Stimulated activated CD4-positive, alpha-beta T cell treated with anti-CD3 and anti-CD28 coated beads, TNF-alpha, amount 100 ng/mL, for 24 hours (primary cell): ENCODE measurements at places on chromosomes 2 and 18.

- no peak for DNase-seq
These were observed 184.6 kb downstream of the ETAA1 start for GRCh38 chr2:67581751-67582150.

DNA sequence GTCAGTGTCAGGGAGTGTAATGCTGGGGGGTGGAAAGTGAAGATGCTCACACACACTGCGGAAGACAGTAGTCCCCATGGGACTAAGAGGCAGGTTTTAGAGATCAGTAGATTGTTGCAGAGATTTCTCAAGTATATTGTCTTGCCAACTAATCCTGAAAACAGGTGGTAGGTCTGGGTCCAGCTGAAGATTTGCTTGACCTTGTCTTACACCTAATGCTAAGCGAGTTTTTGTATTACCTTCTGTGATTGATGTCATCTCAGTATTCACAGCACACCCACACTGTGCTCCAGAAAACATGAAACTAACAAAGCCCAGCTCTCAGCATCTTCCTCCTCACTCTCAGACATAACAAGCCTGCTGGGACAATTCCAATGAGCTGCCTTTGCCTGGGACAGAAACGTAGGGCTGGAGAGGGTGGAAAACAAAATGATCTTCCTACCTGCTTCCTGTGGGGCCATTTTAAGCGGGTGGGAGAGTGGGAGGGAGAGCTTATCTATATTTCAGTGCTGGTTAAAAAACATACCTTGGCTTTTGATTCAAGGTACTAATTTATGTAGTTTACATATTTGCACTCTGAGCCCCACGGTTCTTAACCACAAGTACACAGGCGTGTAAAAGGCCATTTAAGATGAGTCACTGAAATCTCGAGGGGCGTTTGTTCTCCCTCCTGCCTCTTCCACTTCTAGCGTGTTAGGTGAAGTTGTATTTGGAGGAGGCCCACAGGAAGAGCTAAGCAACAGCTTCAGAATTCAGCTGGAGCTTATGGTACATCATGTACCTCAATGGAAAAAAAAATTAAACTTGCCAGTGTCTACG, 23.1 kb upstream of the RBMS1 start:
- no peak for DNase-seq

DNA sequence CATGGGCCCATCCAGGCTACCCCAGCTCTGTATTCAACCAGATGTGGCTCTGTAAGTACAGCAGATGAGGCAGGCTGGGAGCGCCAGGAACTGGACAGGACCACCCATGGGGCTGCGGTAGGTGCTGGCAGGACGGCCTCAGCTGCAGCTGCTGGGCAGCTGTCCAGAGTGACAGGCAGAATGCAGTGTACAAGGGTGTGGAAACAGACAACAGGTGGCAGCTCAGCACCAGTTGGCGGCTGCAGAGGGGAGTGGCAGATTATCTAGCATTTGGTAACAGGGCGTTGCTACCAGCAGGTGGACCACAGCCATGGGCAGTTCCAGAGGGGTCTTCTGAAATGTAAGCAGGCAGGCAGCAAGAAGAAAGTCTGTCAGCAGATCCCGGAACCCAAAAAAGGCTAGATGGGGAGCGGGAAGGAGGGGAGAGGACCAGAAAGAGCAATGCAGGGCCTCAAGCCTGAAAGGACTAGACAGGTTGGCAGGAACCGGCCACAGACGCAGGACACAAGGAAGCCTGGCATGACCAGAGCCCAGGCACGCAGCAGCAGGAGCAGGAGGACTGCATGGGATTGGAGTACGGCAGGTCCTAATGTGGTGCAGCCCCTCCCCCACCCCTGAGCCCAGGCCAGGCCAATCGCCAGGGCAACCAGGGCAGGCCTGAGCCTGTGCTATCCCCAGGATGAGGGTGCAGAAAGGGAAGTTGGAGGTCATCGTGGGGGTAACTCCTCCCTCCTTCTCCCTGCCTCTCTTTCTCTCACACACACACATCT, 24.7 kb downstream of the PKDCC start:
- no peak for DNase-seq

- no peak for DNase-seq
These were observed 59.5 kb upstream of the POU3F3 start for GRCh38 chr2:104794441-104794840.

- DNase-seq = no peak
These were observed 107.9 kb downstream of the KLHL29 start for GRCh38 chr2:23492921-23493320.
